ENCODE measurements at places on chromosomes 4 and X.

- no peak for DNase-seq
These were observed 1.5 kb downstream of the ITM2A start for GRCh38 chrX:79365591-79365990.

DNA sequence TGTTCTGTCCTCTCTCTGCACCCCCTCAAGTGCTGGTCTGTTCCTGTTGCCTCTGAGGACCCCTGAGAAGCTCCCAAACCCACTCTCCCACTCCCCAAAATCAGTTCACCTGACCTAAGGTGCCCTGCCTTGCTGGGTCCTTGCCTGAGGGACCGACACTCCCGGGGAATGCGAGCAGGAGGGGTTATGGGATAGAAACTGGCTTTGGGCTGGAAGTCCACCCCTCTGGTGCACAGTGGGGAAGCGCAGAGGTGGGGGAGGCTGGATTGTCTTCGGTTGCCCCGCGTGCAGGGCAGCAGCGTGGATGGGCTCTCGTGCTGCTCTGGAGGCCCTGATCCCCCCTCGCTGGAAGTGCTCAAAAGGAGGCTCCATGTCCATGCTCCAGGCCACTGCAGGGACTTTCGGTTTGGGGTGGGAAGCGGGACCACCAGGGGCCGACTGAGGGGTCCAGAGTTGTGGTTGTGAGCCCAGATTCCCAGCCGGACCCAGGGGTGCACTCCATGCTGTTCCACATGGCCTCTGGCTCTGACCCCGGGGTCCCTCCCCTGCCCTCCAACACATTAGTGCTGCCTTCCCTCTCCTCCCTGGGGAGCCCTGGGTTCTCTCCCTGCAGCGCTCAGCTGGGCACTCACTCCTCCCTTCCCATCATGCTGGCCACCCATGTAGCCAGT, 7.6 kb downstream of the SORCS2 start:
- DNase-seq, result no peak

DNA sequence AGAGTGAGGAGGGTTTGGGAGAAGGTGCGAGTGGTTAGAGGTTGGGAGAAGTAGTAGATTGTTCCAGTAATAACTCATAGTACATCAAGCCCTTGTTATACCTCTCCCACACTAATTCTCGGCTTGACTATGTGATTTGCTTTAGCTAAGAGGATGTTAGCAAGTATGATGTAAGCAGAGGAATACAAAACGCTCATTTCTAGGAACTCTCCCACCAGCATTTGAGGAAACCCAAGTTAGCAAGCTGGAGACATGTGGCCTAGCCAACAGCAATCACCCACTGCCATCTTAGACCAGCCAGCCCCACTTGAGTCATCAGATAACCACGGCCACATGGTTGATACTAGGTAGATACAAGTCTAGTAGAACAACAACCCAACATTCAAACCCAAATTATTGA, 14.2 kb downstream of the FTHL17 start:
- DNase-seq, result no peak

GRCh38 chrX:19704132-19704531, 183.3 kb downstream of the SH3KBP1 start:
- DNase-seq, result no peak

DNA sequence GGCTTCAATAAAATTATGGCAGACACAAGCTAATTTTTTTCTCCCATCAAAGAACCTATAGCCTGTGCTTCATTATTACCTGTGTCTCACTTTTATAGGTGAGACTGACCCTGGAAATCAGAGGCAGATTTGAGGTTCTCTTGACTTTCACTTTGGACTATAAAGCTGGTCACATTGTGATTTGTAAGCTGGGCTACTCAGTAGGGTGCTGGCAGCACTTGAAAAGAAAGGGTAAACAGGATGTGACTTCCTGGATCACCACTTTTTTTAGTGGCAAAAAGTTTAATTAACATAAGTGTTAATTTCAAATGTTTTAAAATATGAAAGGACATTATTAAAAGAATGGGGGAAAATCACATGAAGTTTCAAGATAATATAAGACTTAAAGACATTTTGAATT, 50.6 kb upstream of the GATB start:
- no peak for DNase-seq

DNA sequence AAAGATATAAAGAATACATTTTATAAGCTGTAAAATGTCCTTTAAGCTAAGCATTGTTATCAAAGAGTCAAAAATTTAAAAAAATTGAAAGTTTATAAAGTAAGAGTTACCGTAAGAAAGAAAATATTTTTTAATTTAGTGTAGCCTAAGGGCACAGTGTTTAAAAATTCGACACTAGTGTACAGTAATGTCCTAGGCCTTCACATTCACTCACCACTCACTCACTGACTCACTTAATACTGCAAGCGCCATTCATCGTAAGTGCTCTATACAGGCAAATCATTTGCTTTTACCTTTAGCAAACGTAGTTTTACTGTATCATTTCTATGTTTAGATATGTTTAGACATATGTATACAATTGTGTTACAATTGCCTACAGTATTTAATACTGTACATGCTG, 20.2 kb downstream of the GLRA3 start:
- no peak for DNase-seq

- no peak for DNase-seq
These were observed 733.7 kb upstream of the PABPC4L start for GRCh38 chr4:134935320-134935719.

GRCh38 chr4:105002278-105002677, 144.4 kb upstream of the TET2 start:
- no peak for DNase-seq

DNA sequence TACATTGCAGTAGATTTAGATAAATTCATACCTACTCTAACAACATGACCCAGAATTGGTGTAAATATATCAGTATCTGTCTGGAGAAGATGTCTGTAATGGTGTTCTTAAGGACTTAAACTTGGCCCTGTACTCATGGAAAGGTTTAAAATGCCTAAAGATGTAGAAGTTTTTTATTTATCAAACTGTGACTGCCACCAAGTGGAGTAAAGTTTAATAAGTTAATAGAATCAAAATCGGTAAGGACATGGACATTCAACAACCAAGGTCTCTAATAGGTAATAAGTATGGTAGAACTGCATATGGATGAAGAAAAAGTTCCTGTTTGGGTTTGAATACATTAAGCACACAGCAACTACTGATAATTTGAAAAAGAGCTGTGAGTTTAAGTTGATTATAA, 474.0 kb upstream of the NDST3 start:
- DNase-seq, result no peak

DNA sequence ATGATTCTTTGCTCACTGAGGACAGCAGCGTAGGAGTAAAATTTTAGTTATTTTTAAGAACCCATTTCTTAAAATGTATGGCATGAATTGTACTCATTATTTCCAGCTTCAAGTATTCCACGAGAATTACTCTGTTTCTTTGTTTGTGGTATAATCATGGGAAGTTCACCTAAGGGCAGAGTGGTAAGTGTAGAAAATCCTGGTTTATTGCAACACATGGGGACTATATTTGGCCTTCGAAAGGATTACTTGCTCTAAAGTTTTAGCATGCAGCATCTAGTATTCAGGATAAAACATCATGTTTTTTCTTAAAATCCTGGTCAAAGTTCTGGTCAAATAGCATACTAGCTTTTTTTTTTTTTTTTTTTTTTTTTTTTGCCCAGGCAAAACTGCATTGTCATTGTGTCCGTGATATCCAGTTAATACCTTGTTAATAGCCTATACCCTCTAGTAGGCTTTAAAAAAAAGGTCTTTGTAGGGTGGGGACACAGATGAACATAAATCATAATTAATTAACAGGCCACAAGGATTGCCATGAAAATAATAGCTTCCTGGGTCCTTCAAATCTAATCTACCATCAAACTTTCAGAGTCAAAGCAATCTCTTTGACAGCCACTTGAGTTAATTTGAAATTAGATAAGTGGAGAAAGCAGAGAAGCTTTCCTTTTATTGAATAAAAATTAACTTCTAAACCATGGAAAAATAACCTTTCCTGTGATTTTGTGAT, 44.6 kb upstream of the VEGFC start:
- DNase-seq, result no peak

DNA sequence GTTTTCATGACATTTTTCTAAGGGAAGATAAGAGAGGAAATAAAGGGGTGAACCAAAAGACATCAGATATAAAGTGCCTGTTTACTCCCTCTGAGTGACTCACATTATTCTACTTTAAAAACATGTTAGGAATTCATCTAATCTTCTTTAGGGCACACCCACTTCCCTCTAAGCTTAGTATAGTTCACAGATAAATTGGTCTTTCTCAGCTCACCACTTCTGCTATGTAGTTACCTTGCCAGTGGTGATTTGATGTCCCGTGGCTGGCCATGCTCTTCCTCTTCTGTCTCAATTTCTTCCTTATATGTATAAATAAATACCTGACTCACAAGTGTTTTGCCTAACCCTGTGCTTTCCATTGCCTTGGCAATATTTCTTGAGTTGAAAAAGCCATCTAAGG, 96.8 kb downstream of the PDLIM5 start:
- no peak for DNase-seq

DNA sequence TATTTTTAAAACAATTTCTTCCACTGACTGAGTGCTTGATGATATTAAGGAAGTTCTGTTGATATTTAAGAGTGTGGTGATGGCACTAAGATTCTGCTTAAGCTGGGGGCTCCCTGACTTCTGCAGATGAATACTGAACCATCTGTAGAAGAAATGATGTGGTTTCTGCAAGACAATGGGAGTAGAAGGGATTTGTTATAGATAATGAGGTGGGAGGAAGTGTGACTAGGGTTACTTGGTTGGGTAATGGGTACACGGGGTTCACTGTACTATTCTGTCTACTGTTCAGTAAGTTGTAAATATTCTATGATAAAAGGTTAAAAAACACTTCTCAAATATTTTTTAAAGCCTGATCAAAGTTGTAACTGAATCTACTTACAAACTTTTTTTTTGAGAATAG, 60.9 kb upstream of the TXK start:
- no peak for DNase-seq

DNA sequence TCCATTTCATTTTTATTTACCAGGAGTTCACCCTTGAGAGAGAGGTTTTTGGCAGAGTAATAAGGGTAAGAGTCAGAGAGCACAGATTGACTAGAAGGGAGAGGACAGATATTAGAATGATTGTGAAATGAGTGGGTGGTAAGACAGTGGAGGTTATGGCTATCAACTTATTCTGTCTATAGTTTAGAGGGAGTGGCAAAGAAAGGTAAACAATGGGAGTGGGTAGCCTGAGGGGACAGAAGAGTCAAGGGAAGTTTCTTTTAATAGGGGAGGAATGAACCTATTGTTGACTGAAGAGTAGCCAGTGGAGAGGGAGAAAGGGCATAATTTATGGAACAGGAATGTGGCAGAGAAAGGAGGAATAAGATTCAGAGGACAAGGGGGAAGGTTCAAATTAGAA, 186.5 kb upstream of the NRK start:
- no peak for DNase-seq

- no peak for DNase-seq
These were observed at the start of gene SLC34A2 for GRCh38 chr4:25654971-25655963. SLC34A2 (plus strand) TSS chr4:25655851; CDS start chr4:25662501, 6,650 bp downstream.

DNA sequence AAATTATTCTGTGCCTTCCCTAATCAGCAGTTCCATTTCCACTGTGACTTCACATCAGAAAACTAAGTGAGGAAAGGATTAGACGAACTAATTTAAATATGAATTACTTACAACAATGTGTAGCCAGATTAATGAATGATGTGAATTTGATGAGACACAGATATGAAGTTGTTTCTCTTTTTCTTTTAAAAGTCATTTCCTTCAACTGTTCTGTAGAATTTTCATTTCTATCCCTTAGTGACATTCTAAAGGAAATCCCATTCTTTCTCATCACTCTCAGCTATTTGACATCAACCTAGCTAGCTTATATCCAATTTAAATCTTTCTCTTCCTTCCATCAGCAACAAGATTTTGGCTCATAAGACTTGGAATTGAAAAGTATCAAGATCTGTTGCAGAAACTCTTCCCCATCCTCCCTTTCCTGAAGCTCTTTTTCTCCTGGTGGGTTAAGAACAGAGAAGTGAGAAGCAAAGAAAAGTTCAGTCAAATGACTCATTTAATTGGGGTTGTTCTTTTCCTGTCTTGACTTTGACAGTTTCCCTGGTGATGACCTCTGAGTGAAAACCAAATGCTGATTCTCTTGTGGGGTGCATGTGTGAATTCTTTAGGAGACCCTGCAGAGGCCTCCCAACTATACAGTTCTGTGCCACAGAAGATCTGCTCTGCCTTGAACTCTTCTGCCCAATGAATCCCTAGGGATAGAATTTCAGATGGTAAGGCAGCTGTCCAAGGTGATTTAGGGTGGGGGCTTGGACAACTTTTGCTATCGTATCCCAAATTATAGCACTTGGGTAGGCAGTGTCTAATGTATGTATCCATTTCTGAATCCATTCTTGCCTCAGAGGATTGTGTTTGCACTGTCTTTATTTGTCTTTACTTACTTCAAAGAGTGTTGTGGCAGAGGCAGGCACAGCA, 232.5 kb upstream of the GPRIN3 start:
- DNase-seq, result no peak

DNA sequence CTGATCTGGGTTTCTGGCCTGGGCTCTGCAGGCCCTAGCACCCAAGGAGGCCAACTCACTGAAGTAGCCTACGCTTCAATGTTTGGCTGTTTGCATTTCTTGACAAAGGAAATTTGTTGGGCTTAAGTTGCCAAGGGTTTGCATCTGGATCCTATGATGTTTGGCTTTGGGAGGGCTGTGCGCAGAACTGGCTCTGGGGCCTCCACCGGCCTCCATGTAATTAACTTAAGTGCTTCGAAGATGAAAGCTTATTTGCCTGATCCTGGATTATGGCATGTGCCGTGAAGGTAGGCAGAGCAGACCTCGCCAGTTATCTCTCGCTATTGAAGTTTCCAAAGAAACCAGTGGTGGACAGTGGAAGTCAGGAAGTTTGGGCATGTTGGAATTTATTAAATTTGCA, 124.3 kb upstream of the STX18 start:
- no peak for DNase-seq

- DNase-seq, result no peak
These were observed 318.6 kb upstream of the FAT1 start for GRCh38 chr4:187042251-187042650.

DNA sequence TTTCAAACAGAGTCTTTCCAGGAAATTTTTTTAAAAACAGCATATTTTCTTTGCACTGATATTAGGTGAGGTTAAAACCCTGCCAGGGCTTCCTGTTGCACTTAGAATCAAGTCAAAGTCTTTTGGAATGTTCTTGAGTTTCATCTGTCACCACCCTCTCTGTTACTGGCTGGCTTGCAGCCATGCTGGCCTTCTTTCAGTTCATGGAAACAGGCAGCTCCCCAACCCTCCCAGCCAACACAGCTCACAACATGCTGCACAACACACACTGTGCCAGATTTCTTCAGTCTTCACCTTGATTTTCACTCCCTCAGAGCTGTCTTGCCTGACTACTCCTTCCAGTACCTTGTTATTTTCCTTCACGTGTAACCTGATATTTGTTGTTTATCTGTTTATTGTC, 129.5 kb downstream of the KCNIP4 start:
- no peak for DNase-seq

GRCh38 chrX:122122274-122122673, 1061.8 kb upstream of the GRIA3 start:
- no peak for DNase-seq

GRCh38 chrX:14501327-14501726, 28.0 kb upstream of the GLRA2 start:
- DNase-seq, result no peak
